ENCODE measurements at places on chromosomes 2 and 18.

- DNase-seq = no peak
Observed at GRCh38 chr18:54878159-54878622, 49.9 kb downstream of the RAB27B start.

DNA sequence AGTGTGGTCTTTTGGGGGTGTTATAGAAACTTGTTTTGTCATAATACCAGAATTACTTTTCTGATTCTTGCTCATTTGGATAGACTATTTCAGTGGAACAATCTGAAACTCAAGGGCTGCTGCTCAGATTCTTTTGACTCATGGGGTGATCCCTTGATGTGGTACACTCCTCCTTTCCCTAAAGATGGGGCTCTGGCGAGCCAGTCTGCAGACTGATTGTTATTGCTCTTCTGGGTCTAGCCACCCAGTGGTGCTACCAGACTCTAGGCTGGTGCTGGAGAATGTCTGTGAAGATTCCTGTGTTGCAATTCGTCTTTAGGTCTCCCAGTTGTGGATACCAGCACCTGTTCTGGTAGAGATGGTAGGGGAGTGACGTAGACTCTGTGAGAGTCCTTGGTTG, 4.2 kb upstream of the MARS2 start:
- no peak for DNase-seq

DNA sequence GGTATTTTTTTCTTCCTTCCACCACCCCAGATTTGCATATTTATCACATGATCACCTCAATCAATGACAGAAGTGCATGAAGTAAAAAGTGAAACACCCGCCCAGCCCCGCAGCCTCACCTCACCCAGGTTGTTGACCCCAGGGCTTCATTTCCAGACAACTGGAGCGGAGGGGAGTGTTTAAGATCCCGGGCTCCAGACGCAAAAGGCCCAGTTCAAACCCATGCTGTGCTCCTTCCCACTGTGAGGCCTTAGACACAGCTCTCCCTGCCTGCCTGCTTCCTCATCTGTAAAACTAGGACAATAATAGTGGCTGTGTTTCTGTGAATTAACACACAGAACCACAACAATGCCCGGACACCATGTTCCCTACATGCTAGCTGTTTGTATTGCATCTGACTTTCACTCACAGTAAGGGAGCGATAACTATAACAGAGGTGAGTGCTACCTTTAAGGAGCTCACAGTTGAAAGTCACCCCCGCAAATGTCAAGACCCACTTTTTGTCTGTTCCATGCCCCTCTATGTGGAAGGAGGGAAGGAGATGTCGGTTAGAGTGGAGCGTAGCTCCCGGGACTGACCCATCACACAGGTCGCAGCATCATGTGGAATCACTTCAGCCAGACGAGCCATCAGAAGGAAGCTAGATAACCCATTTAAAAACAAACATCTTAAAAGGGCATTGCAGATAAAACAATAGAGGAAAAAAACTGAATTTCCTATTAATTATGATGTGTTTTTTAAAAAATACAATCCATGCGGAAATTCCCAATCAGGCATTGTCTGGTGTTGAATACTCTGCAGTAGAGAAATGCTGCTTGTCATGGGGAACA, 77.5 kb upstream of the DAPL1 start:
- DNase-seq = no peak

DNA sequence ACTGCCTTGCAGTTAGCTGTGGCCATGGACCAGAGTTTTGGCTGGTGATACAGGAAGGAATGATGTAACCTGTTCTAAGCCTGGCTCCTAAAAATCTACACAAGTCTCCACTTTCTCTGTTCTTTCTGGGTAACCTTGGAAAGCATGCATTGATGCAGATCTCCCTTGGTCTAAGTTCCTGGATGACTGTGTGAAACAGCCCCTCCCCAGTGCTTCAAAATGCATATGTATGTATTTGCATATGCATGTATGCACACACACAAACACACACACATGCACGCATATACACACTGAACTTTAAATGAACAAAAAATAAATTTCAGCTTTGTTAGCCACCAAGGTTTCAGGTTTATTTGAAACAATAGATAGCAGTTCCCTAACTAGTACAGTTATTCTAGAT, 296.1 kb downstream of the OSR1 start:
- no peak for DNase-seq

- no peak for DNase-seq
Observed at GRCh38 chr2:241680827-241681599, 5.6 kb downstream of the DTYMK start.

- DNase-seq = no peak
Observed at GRCh38 chr2:126776255-126776654, 120.3 kb downstream of the GYPC start.

DNA sequence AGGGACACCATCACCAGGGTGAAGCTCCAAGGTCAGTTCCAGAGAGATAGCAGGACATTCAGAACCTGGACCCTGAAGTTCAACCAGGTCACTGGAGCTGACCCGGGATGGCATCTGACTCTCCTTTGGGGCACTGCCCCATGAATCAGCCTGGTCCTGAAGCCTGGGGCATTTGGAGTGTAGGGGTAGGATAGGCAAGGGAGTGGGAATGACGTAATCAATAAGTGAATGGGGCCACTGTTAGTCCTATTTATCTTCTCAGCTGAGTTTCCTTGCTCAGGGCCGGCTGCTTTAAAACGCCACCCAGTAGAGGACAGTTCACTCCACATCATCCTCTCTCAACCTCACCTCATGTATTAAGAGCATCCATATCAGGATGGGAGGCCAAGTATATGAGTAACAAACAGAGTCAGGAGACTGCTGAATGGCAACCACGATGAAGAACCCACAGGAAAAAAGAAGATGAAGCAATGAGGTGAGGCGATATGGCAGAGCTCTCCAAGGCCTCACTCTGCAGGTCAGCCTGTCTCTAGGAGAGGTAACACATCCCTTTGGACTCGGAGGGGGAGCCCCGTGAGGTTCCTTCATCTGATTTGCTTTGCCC, 1.8 kb upstream of the RFX8 start:
- DNase-seq = no peak

GRCh38 chr2:97908208-97908676, 87.5 kb downstream of the TMEM131 start:
- no peak for DNase-seq

DNA sequence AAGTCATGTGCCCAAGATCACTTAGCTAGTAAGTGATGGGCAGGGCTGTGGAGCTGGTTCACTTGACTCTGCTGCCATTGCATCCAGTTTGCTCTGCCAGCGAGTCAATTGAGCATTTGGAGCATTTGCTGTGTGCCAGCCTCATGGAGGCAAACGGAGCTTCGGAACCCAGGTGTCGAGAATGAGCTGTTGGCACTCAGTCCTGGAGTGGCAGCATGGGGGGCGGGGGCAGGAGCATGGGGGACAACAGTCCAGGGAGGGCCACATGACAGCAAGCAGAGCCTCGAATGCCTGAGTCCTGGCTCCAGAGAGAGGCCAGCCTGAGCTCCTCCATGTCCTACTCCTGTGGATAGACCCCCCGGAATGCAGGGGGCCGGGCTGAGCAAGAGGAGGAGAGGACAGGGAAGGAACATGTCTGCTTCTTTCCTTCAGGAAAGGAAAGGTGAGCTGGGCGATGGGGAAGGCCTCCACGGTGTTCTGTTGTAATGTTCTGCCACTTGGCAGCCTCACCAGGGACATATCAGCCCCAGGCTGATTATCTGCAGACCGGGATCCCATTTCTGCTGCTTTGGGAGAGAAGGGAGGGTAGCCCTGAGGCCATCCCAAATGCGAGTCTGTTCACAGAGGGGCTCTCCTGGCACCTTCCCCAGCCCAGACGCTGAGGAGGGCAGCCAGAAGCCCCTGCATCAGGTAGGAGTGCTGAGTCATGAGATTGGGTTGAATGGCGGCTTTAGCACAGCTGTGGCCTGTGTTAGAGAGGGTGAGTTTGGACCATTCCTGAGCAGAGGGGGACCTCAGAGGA, 59.6 kb downstream of the HPCAL1 start:
- no peak for DNase-seq

DNA sequence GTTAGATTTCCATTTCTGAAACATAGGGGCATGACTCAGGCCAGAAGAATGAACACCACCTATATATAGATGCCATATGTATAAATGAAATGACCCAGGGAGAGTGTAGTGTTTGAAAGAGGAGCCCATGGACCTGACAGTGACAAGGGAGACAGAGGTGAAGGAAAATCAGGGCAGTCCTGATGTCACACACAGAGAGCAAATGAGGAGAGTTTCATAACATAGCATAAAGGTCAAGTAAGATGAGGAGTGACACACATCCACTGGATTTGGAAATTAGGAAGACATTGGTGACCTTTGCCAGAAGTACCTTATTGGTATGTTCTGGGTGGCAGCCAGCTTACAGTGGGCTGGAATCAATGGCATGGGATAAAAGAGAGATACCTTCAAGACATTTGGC, 276.7 kb downstream of the ZNF385B start:
- no peak for DNase-seq

DNA sequence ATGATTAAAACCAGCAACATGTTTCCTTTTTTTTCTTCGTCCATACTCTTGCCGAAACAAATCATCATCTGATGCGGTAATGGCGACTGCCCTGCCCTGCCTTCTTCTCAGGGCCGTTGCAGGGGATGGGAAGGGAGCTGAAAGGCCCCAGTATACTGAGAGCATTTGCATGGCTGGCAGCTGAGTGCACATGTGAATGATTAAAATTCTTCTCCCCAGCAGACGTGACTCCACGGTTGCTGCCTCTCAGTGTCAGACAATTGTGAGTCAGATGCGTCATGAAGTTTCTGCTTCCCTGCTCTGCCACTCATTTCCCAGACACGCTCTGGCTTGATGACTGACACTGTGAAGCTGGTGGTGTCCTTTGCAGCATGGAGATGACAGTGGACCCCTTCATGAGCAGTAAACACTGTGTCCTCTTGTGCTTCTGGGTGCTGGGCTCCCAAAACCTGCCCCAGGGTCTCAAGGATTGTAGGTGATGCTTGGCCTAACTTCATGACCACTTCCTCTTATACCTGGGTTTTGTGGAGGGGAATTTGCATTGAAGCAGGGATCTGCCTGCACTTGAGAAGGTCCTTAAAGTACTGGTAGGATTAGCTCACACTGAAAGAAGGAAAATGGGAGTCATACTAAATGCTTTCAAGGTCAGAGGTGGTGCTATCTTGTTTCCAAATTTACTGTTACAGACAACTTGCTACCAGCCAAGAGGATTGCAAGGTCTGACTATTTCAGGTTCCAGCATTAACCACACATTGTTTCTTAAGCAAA, 222.5 kb upstream of the COPS8 start:
- no peak for DNase-seq

GRCh38 chr2:219296142-219296541, 13.1 kb downstream of the PTPRN start:
- no peak for DNase-seq

DNA sequence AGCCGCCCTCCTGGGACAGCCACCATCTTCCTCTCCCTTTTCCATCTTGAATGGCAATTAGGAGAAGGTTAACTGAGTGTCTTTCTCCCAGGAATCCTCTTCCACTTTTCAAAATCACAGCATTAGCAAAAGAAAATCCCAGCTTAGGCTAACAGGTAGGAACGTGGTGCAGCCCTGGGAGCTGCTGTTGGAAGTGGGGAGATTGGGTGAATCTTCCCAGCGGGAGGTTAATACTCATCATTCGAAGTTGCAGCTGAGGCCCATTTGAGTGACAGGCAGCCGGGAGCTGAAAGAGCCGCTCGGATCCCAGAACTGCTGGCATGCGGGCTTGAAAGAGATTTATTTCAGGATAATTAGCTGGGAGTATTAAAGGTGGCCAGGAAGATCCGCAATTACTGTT, 306.0 kb downstream of the BCL11A start:
- DNase-seq = no peak

- no peak for DNase-seq
Observed at GRCh38 chr18:58140387-58141325, 96.6 kb downstream of the NEDD4L start.

GRCh38 chr2:145657265-145657664, 1137.3 kb upstream of the ZEB2 start:
- DNase-seq = no peak

- no peak for DNase-seq
Observed at GRCh38 chr2:108491848-108492247, 42.4 kb upstream of the LIMS1 start.

GRCh38 chr2:96185516-96185915, 23.1 kb downstream of the STARD7 start:
- no peak for DNase-seq

DNA sequence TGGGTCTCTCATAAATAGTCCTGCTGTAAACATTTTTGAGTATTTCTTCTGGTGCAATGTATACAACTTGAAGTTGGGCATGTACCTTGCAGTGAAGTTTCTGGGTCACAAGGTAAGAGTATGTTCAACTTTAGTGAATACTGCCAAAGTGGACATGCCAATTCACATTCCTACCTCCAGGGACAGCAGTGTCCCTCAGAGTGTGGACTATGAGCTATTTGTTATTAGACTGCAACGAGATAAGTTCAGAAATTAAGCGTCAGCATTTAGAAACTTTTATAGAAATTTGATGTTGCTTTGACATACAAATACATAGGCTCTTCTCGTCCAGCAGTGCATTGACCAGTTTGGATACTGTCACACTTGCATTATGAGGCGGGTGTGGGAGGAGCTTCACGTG, 7.2 kb upstream of the ACKR3 start:
- no peak for DNase-seq

DNA sequence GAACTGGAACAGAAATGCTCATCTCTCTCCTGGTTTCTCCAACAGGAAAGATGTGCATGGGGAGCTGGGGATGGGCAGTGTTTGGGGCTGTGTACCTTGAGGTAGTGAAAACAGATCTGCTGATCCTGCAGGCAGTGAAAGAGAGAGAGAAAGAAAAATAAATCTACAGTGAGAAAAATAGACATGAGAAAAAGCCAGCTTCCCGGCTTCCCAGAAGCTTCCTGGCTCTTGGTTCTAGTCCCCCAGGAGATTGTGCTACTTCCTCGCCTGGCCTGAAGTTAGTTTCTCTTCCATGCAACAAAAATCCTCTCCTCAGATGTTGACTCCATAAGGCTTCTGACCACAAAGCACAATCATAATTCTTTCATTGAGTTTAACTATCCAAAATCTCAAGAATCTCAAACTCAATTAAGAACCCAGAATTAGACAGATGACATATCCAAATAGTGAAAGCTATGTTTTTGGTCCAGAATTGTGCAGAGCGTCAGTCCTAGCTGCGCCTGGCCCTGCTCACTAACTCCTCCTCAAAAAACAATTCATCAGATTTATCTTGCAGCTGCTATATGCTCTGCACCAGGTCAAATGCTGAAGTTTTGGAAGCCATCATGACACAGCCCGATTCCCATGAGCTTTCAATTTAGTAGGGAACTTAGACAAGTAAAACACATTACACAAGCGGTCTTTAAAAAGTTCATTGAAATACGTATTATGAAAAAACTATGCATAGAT, 20.1 kb upstream of the NAB1 start:
- DNase-seq = no peak

DNA sequence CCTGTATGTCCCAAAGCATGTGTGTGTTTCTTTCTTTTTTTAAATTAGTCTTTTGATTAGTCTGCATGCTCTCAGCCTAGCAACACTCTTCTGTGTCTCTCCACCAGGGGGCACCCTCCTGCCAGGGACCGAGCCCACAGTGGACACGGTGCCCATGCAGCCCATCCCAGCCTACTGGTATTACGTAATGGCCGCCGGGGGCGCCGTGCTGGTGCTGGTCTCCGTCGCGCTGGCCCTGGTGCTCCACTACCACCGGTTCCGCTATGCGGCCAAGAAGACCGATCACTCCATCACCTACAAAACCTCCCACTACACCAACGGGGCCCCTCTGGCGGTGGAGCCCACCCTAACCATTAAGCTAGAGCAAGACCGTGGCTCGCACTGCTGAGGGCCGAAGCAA, 93.8 kb downstream of the NRP2 start:
- DNase-seq = no peak
